ENCODE measurements at places on chromosomes 4 and X. TPM values are rescaled to one million over a fixed set of nuclear protein-coding genes. Genes with fewer than 3 reads are reported as not detected.

MCF2 gene
- total RNA-seq = not detected

FRG2 gene
- total RNA-seq = not detected

USP17L18 gene
- total RNA-seq = not detected

KLHL34 gene
- total RNA-seq = not detected

SPATA18 gene
- total RNA-seq = 0.32 TPM

TIGD4 gene
- not detected for total RNA-seq

GRCh38 chr4:51895158-51895557 lies 52.2 kb downstream of the DCUN1D4 start:
- no peaks in the 10 kb centered on the region for H3K27me3 ChIP-seq
- peaks cover 33% of the 10 kb centered on the region for H3K36me3 ChIP-seq
- peaks cover 9% of the 10 kb centered on the region for H3K4me1 ChIP-seq

DNA sequence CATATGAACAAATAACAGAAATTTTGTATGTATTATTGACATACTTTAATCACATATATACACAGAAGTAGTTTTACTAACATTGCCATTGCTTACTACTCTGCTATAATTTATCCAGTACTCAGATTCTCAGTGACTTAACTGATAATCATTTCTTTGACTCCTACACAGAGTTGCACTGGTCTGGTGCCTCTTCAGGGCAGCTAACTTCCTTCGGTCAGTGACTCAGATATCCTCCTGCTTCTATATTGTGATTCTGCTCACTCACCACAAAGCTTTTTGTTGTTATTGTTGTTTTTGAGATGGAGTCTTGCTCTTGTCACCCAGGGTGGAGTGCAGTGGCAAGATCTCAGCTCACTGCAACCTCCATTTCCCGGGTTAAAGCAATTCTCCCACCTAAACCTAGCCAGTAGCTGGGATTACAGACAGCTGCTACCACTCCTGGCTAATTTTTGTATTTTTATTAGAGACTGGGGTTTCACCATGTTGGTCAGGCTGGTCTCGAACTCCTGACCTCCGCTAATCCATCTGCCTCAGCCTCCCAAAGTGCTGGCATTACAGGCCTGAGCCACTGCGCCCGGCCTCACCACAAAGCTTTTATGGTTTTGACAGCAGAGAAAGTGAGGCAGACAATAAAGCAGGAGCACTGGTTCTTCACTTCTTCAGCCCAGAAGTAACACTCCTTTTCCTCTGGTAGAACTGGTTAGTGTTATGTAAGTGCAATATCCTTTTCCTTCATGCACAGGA lies 499.3 kb downstream of the EPHA5 start:
- H3K27me3 ChIP-seq = no peaks in the 10 kb centered on the region
- H3K4me1 ChIP-seq = no peaks in the 10 kb centered on the region
- H3K27ac ChIP-seq = no peak overlapping the region
- H3K36me3 ChIP-seq = no peaks in the 10 kb centered on the region
- no peak overlapping the region for H3K4me3 ChIP-seq

DNA sequence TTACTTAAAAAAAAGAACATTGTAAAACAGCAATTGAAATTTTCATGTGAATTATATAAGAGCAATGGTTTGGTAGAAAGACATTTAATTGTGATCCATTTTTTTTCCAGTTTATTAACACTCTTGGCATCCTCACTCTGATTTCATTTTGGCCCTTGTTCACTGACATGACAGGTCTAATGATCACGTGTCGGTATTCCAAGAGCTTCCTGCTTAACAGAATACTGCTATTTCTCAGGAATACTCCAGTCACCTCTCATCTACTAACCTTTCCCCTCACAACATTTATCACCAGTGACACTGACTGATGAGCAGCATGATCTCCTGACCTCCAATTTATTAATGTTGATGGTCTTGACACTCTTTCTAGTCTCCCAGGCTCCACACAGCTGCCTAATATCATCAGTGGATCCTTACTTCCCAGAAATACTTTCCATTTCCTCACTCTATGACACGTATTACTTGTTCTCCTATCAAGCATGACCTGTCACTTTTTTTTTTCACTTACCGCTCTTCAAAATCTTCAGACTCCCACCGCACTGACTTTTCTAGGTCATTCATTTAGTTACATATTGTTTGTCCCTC lies 847.8 kb upstream of the SLIT2 start:
- no peaks in the 10 kb centered on the region for H3K27me3 ChIP-seq
- H3K4me3 ChIP-seq = no peak overlapping the region
- no peak for DNase-seq
- no peaks in the 10 kb centered on the region for H3K36me3 ChIP-seq
- no peaks in the 10 kb centered on the region for H3K4me1 ChIP-seq

- H3K27ac ChIP-seq = no peak overlapping the region
- H3K36me3 ChIP-seq = no peaks in the 10 kb centered on the region
- DNase-seq = no peak
- H3K27me3 ChIP-seq = no peaks in the 10 kb centered on the region
These were observed 130.4 kb upstream of the RADX start for GRCh38 chrX:106481341-106481740.

- H3K27me3 ChIP-seq = no peaks in the 10 kb centered on the region
- DNase-seq = no peak
- H3K4me1 ChIP-seq = peaks cover 16% of the 10 kb centered on the region
- no peak overlapping the region for H3K4me3 ChIP-seq
- peaks cover 86% of the 10 kb centered on the region for H3K36me3 ChIP-seq
These were observed 9.6 kb upstream of the RENBP start for GRCh38 chrX:153953892-153954557.

GRCh38 chrX:97867266-97867665 lies 983.6 kb downstream of the RPA4 start:
- no peaks in the 10 kb centered on the region for H3K4me1 ChIP-seq
- no peak overlapping the region for H3K4me3 ChIP-seq
- H3K27ac ChIP-seq = no peak overlapping the region

DNA sequence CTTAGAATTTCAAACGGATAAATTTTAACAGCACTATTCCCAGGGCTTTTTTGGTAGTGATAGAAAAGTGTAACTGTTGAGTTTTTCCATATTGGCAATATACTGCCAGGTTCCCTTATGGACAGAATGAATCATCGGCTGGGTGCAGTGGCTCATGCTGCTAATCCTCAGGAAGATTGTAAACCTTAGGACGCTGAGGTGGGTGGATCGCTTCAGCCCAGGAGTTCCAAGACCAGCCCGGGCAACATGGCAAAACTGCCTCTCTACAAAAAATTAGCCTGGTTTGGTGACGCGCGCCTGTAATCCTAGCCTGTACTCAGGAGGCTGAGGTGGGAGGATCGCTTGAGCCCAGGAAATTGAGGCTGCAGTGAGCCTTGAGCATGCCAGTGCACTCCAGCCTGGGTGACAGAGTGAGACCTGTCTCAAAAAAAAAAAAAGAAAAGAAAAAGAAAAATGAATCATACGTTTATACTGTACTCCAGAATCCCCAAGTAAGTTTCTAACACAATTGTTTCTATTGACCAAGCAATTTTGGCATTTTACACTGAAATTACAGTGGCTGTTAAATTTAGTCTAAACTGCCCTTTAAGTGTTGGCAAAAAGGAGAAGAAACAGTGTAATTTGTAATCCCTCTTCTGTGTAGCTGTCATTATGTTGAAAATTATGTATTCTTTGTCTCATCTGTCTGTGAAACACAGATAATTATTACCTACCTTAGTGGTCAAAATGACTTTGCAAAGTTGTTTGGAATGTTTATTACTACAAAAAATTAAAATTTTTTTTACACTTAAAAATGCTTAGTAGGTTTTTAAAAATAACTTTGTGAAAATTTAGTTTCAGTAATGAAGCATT lies 1.8 kb downstream of the SLC30A9 start:
- peaks cover 7% of the 10 kb centered on the region for H3K4me1 ChIP-seq
- H3K36me3 ChIP-seq = no peaks in the 10 kb centered on the region
- no peak for DNase-seq
- no peak overlapping the region for H3K27ac ChIP-seq

DNA sequence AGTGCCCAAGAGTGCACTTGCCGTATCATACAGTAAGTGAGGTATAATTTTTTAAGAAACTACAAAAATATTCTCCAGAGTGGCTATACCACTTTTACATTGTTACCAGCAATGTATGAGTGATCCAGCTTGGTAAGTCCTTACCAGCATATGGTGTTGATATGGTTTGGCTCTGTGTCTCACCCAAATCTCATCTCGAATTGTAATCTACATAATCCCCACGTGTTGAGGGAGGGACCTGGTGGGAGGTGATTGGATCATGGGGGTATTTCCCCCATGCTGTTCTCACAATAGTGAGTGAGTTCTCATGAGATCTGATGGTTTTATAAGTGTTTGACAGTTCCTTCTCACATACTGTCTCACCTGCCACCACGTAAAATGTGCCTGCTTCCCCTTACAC lies 44.8 kb downstream of the RBMX start:
- DNase-seq = no peak
- no peaks in the 10 kb centered on the region for H3K4me1 ChIP-seq
- H3K36me3 ChIP-seq = no peaks in the 10 kb centered on the region
- no peak overlapping the region for H3K27ac ChIP-seq

- no peak overlapping the region for H3K4me3 ChIP-seq
- no peaks in the 10 kb centered on the region for H3K4me1 ChIP-seq
- no peak for DNase-seq
These were observed 349.7 kb upstream of the ATOH1 start for GRCh38 chr4:93478805-93479204.

DNA sequence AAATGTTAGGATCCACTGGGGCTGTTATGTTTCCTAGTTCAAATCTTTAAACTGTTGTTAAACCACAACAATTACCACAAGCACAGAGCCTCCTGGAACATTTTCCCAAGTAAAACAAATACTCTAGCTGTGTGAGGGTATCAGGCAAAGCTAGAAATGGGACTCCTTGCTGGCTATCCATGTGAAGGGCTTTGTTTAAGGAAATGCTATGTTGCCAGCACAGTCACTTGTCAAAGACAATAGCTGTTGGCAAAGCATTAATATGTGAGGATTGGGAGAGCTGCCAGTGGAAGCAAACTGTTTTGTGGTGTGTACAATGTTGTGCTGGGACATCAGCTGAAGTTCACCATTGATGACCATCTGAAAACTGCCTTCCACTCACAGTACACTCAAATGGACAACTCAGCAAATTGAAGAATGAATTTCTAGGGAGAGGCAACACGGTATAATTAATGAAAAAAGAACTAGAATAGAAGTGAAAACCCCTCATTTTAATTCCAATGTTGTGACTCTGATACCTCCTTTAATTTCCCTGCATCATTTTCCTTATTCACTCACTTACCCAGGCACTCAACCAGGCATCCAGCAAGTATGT lies 100.8 kb downstream of the ANXA3 start:
- no peak overlapping the region for H3K4me3 ChIP-seq
- no peak for DNase-seq
- no peaks in the 10 kb centered on the region for H3K4me1 ChIP-seq
- H3K27ac ChIP-seq = no peak overlapping the region
- no peaks in the 10 kb centered on the region for H3K36me3 ChIP-seq

DNA sequence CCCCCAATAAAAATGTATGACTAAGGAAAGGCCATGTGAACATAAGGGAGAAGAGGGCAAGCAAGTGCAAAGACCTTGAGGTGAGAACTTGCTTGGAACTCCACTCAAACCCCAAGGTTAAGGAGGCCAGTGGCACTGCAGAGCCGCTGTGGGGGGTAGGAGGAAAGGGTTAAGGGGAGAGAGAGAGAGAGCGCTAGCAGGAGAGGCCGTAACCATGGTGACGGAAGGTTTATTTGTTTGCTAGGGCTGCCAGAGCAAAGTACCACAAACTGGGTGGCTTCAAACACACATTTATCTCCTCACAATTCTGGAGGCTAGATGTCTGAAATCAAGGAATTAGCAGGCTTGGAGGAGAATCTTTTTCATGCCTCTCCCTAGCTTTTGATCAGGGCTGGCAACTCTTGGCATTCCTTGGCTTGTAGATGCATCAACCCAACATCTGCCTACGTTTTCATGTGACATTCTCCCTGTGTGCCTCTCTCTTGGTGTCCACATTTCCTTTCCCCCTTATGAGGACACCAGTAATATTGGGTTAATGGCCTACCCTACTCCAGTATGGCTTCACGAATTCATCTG lies 35.2 kb downstream of the SMIM20 start:
- no peaks in the 10 kb centered on the region for H3K4me1 ChIP-seq
- no peaks in the 10 kb centered on the region for H3K27me3 ChIP-seq
- H3K27ac ChIP-seq = no peak overlapping the region

Data from ascending aorta (tissue), 2 donors.